ENCODE measurements at places on chromosomes 5 and 9.

DNA sequence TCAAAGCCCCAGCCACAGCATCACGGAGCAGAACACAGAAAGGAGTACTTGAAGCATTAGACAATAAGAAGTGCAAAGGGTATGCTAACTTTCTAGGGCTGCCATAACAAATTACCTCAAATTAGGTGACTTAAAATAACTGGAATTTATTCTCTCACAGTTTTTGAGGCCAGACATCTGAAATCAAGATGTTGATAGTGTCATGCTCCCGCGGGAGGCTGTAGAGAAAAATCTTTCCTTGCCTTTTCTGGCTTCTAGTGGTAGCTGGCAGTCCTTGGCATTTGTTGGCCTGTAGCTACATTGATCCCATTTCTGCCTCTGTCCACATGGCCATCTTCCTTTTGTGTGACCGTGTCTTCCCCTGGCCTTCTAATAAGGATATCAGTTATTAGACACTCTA is 51.9 kb upstream of the SPDL1 start:
- DNase-seq, result no peak

- DNase-seq, result peak; percentile 8
Measured at GRCh38 chr9:89919171-89919681, 314.4 kb downstream of the GADD45G start.

GRCh38 chr9:91099436-91099835 is 262.3 kb downstream of the AUH start:
- DNase-seq, result no peak

GRCh38 chr9:72041775-72042194 is 18.6 kb downstream of the C9orf57 start:
- no peak for DNase-seq

DNA sequence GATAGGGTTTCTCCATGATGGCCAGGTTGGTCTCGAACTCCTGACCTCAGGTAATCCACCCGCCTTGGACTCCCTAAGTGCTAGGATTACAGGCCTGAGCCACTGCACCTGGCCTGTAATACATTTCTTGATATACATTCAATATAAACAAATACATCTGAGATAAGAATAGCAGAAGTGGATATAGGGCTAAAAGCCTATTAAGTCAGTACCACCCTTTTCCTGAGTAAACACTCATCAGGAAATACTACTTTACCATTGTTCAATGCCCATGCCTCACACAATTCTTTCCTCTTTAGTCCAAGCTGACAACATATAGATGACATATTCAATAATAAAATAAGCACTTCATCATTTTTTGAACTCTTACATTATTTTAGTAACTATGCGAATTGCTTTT is 64.8 kb downstream of the MRPS27 start:
- DNase-seq, result no peak

GRCh38 chr9:137812356-137813023 is 65.1 kb upstream of the CACNA1B start:
- DNase-seq, result no peak

DNA sequence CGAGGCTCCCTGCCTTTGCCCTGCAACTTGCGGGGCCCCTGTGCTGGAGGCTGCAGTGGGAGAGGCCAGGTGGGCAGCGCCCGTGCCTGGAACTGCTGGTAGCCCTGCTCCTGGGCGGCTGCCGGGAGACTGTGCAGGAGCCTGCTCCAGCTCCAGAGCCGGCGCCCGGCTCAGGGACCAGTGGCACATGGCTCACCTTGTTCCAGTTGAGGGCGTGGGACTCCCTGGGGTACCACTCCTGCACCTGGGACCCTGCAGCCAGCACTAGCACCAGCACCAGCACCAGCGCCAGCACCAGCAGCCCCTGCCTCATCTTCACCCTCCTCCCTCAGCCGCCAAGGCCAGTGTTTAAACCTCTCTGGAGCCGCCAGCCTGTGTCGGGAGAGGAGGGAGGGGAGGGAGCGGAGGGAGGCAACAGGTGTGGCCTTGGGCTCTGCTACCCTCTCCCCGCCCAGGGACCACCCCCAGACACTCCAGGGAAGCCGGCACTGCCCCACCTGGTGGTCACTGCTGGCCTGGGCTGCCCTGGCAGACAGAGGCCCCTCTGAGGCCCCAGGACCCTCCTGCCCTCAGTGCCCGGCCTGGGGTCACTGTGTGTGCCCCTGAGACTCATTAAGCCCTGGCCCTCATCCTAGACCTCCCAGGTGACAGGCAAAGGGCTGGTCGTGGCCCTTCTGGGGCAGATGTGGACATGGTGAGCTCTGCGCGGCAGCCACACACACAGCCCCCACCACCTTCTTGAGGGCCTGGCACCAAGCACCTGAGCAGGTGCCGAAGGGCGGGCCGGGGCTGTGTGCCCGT is at the start of gene LCN10:
Gene LCN10 (minus strand): TSS at position 350 of the 801 bp plus-strand sequence. CDS start 37 bp downstream, at position 313.
- DNase-seq, result no peak

DNA sequence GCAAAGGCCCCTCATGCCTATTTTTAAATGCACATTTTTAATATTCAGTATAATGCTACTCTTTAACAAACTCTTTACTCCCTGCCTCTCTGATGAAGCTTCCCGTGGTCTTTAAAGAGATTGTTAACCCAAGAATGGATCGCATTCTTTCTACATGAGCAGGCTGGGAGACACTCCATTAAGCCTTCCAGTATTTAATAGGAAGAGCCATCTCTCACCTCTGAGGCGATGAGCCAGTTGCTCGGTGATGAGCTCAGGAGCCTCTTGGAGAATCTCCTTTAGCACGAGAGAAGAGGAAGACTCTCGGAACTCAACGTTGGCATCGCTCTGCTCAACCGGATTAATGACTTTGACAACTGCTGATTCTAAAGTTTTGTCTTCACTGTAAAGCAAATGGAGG is 59.6 kb downstream of the PRUNE2 start:
- no peak for DNase-seq

DNA sequence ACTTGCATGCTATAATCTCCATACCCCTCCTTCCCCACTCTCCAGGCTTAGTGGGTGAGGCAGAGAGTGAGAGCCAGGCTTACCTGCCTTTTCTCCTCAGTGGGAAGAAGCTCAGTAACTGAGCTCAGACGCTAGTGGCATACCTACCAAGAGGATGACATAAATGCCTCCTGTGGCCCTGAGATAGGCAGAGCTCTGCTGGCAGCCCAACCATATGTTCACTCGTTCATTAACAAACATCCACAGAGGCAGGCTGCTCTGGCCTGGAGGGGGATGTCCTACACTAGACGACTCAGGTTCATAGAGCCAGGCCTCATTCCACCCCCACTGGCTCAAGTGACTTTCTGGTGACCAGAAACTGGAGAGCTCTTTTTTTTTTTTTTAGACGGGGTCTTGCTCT is 81.3 kb downstream of the THBS4 start:
- DNase-seq, result no peak

DNA sequence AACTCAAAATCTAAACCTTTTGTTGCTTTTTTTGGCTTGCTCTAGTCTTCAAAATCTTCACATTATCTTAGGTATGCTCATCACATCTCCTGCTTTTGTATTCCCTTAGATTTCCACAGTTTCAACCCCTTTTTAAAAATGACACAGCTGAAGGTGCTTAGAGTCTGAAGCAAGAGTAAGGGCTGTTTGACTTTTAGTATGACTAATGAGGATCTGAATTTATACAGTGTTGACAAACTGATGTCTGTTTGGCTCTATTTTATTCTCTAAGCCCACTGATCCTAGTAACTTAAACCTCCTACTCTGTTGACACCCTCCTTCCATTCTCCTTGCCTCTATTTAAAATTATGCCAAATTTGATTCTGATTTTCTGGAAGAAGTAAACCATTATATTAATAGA is 200.1 kb downstream of the MCTP1 start:
- no peak for DNase-seq

GRCh38 chr9:84304166-84304565 is 36.4 kb downstream of the SLC28A3 start:
- no peak for DNase-seq

GRCh38 chr9:131319486-131319885 is 30.0 kb downstream of the PLPP7 start:
- no peak for DNase-seq

DNA sequence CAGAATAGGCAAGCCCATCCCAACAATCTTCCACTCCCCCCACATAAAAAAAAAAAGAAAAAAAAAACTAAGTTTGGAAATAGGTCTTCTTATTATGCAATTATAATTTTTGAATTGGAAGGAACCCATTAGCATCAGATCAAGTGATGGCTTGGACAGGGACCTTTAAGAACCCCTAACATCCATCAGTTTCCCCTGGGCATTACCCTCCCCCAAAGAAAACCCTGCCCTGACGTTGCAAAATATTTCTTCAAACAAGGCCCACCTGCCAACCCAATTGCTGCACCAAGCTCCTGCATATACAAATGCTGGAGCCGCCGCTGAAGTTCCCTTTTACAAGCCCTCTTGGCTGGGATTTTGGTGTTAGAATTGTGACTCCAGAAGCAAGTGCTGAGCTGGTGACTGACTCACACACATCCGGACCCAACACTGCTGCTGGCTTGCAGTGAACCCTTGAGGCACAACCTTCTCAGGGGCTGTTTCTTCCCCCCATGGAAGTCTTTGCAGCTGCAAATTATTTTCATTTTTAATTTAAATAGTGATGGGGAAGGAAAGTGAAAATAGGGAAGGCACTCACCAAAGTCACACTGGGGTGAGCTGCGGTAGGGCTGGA is 56.1 kb upstream of the AFAP1L1 start:
- no peak for DNase-seq

DNA sequence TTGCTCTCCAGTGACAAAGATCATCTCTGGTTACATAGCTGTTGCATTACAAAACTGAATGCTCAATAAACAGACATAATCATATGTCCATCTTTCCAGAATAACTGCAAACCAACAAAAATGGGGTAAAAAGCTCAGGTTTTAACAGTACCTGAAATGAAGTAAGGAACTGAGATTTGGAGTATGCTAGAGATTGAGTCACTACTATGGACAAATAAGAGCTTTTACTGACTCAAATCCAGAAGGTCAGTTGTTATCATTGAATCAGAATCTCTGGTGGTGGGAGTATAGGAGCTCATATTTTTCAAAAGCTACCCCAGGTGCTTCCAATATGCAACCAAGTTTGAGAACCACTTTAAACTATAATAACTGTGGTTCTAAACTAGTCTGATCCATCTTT is 4.1 kb upstream of the RAPGEF6 start:
- no peak for DNase-seq

DNA sequence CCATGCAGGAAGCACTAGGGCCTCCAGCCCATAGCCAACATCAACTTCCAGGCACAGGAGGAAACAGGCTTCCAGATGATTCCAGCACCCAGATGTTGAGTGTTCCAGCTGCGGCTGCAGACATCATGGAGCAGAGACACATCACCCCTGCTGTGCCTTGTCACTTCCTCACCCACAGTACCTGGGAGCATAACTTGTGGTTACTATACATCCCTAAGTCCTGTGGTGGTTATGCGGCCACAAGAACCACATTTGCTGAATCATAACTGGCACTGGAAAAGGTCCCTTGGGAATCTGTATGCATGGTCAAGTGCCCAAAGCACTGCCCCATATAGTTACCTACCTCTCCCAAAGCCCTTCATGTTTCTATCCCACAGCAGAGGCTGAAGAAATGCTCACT is 56.6 kb downstream of the WHRN start:
- DNase-seq, result no peak

DNA sequence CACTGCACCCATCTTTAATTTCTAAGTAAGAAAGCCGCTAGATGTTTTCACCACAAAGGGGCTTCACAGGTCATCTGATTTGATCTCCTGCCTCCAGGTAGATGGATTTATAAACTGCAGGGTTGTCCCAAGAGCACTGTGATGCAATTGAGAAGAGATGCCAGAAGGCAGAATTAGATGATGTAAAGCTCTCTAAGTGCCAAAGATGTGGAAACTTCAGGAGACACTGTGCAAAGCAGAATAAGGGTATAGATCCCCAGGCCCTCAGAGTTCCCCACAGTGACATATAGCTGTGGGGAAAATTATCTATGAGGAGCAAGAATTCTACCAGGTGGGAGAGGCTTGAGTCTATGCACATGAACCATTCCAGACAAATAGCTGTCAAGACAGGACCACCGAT is 90.5 kb downstream of the FSTL4 start:
- DNase-seq, result no peak

GRCh38 chr9:98359569-98359968 is 104.1 kb upstream of the TBC1D2 start:
- DNase-seq, result no peak

DNA sequence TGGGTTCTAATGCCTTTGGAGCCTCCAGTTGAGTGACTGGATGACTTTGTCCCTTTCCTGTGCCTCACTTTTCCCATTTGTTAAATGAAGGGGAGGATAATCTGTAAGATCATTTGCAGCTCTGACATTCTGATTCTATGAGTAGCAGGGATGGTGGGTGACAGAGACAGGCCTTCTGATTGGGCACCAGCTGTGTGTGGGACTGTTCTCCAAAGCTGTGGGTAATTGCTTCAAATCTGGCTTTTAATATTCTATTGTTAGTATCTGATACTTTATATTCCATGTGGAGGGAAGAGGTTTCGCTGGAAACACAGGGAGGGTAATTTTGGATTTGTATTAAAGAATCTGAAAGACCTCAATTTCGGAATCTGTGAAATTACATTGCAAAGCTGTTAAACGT is 102.7 kb downstream of the FBXO38 start:
- no peak for DNase-seq

DNA sequence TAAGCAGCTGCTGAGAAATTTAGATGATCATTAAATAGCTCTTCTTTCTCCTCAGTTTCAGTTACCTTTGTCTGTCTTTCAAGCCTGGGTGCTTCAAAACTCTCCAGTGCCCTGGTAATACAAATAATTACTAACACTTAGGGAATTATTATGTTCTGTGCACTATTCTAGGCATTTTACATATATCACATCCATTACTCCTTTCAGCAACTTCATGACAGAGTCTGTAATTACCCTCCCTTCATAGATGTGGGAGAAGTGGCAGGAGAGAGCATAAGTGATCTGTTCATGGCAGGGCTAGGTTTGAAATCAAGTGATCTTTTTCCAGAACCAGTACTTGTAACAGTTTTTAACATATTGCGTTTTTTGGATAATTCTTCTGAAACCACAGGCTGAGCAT is 32.0 kb downstream of the MAN2A1 start:
- DNase-seq, result no peak

GRCh38 chr5:114101153-114101552 is 260.7 kb upstream of the KCNN2 start:
- DNase-seq, result no peak

- no peak for DNase-seq
Measured at GRCh38 chr5:91541696-91542095, 158.6 kb upstream of the ARRDC3 start.

DNA sequence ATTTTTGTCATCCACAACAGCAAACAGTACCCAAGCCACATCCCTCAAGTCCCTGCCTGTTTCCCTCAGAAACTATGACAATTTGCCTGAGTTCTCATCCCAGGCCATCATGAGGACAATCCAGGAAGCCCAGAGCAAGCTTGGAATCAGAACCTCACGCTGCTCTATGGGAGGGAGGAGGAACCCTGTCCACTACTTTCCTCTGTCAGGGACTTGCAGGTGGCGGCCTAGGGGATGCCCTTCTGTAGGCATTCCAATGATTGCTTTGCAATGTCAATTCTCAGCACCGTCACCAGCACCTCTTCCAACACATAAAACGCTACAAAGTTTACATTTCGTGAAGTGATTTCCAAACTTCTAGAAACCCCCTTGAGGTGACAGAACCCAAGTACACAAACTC is 170.4 kb upstream of the FSTL4 start:
- DNase-seq, result no peak

- no peak for DNase-seq
Measured at GRCh38 chr9:131640438-131641137, 95.3 kb downstream of the PRRT1B start.
